ENCODE measurements at places on chromosomes 16 and 17.
A peak's percentile ranks its signal among the peaks of the same experiment; 100 is the strongest.

DNA sequence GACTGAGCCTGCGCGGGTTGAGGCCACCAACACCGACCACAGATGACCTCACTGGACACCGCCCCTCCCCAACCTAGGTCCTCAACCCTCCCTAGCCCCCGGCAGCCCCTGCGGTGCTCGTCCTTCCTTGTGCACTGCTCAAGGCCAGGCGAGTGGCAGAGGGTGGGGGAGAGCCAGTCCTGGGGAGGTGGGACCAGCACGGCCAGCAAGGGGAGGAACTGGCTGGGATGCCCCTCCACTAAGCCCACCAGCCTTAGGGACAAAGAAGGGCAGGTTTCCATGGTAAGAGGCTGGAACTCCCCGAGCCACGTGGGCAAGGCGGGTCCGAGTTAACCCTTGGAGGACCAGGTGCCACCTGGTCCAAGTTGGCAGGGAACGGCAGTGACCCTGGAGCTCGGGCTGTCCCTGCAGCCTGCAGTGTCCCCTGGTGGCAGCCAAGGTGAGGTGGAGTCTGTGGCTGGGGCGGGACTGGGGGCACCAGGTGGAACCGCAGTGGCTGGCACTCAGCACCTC is 9.2 kb downstream of the FSCN2 start:
- DNase-seq: peak; percentile 57

DNA sequence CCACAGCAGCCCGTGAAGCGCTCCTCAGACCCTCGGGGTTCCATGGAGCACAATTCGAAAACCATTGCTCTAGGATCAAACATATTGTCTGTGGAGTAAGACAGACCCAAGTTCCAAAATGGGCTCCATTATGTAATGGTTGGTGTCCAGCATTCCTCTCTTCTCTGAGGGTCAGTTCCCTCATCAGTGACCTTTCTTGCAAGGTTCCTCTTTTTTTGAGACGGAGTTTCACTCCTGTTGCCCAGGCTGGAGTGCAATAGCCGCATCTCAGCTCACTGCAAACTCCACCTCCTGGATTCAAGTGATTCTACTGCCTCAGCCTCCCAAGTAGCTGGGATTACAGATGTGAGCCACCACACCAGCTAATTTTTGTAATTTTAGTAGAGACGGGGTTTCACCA is 28.4 kb downstream of the PLXDC1 start:
- no peak for DNase-seq

DNA sequence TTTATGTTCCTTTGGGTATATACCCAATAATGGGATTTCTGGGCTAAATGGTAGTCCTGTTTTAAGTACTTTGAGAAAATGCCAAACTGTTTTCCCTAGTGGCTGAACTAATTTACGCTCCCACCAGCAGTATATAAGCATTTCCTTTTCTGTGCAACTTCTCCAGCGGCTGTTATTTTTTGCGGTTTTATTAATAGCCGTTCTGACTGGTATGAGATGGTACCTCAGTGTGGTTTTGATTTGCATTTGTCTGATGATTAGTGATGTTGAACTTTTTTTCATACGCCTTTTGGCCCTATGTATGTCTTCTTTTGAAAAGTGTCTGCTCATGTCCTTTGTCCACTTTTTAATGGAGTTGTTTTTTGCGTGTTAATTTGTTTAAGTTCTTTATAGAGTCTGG is 25.8 kb upstream of the TEKT1 start:
- no peak for DNase-seq

- DNase-seq: no peak
Measured at GRCh38 chr16:75379911-75380847, 53.1 kb downstream of the CFDP1 start.

- no peak for DNase-seq
Measured at GRCh38 chr17:35817196-35817595, 7.9 kb downstream of the TAF15 start.
